CD4-positive, alpha-beta T cell (primary cell): ENCODE measurements at places on chromosomes 16 and 17.

DNA sequence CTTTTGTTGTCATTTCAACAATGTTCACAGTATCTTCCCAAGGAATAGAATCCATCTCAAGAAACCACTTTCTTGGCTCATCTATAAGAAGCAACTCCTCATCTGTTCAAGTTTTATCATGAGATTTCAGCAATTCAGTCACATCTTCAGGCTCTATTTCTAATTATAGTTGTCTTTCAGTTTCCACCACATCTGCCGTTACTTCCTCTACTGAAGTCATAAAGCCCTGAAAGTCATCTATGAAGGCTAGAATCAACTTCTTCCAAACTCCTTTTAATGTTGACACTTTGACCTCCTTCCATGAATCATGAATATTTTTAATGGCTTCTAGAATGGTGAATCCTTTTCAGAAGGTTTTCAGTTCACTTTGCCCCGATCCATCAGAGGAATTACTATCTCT is 102.1 kb downstream of the CDH13 start:
- DNase-seq, result no peak

- no peak for DNase-seq
Observed at GRCh38 chr17:17021194-17021863, 20.9 kb upstream of the MPRIP start.

- DNase-seq, result no peak
Observed at GRCh38 chr17:68352041-68352440, 60.7 kb downstream of the ARSG start.

GRCh38 chr17:46795379-46795952 is 23.0 kb downstream of the WNT3 start:
- no peak for DNase-seq

GRCh38 chr17:77724876-77725615 is 233.5 kb upstream of the TNRC6C start:
- DNase-seq, result no peak

DNA sequence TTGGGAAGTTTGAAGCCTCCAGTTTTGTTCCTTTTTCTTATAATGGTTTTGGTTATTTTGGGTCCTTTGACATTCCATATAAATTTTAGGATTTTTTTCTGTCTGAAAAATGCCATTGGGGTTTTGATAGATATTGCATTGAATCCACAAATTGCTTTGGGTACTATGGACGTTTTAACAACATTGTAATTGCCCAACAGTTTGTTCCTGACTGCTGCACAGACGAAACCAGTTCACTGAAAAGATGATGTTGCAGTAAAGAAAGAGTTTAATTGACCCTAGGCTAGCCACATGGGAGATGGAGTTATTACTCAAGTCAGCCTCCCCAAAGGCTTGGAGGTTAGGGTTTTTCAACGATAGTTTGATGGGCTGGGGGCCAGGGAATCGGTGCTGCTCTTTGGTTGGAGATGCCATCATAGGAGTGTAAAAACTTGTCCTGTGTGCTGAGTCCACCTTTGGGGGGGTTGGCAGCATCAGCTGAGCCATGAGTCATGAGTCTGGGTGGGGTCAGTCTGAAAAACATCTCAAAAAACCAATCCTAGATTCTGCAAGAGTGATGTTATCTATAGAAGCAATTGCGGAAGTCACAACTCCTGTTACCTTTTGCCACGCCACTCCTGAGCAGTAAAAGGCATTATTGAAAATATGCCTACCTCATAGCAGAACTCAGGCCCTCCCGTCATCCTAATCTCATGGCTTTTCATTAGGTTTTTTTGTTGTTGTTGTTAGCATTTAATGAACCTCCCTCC is 2.7 kb upstream of the PRSS41 start:
- DNase-seq, result no peak

GRCh38 chr16:11586856-11587642 is at the start of gene LITAF:
Gene LITAF (minus strand): TSS chr16:11586919. CDS start chr16:11556730, 30,189 bp downstream.
- peak; percentile 36 for DNase-seq

DNA sequence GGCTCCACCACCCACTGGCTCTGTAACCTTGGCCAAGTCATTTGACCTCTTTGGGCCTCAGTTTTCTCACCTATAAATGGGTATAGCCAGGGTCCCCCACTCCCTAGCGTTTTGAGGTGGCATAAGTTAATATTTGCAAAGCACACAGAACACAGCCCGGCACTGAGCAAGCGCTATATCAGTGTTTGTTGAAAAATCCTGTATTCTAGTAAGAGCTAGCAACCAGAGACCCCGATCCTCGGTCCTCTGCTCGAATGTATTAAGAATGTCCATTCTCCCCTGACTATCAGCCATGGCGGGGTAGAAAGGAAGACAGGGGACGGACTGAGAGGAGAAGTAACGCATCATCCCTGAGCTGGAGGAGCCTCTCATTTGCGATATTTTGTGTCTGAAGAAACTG is 131.2 kb downstream of the IRF8 start:
- DNase-seq, result no peak

- DNase-seq, result no peak
Observed at GRCh38 chr17:2844416-2844815, 48.2 kb downstream of the RAP1GAP2 start.

DNA sequence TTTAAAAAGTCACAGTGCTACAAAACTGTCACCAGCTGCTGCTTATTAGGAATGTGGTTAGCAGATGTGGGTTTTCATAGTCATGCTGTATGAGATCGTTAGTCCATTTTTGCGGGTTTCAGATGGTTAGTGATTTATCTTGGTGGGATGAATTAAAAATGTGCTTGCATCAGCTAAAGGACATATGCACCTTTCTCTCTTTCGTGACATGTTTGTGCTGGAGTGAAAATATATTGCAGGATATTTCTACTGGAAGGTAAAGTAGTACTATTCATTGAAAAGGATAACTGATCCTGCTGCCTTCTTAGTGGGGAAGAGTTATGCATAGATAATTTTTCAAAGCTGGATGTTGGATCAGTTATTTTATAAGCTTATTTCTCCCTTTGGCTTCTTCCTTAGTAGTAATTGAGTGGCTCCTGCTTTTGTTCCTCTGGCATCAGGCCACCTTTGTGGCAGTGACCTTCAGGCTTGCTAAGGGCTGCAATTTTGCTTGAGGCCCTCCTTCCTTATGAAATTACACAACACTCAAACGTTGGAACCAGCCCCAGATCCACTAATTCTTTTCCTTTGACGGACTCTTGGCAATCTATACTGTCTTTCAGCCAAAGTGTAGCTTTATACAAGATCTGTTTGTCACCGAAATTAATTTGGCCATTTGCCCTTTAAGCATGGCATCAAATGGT is 7.5 kb upstream of the SNTB2 start:
- DNase-seq, result no peak

DNA sequence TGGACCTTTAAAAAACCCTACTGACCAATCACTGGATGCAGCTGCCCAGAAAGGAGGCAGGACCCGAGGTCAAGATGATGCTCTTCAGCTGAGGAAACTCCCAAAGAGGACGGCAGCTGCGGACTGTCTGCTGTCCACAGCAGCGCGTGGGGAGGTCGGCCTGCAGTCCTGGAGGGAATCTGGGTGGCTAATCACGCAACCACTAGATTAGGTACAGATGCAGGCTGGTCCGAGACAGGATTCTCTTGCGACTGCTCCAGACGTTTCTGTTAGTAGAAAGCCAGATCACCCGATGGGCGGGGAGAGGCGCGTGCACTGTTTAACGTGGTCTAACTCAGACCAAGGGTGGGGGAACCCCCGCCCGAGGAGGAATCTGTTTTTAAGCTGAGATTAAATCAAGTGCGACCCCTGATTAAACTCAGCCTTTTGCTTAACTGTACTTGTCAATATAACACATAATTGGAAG is 8.8 kb downstream of the CTRB2 start:
- DNase-seq, result no peak

GRCh38 chr16:19696961-19697360 is 21.1 kb downstream of the KNOP1 start:
- DNase-seq, result no peak

DNA sequence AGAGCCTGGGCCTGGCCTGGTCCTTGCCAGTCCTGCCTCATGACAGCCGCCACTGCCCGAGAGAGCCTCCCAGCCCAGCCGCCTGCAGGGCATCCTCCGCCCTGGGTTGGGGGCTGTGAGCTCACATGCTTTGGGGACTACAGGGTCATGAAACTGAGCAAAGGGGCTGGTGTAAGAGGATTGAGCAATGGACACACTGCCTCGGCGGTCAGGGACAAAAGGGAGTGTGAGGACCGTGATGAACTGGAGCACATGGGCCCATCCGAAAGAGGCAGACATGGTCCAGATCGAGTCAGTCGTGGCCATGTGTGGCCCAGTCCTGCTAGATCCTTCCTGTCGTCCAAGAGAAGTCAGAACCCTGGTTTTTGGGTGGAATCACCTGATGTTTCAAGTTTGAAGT is 52.3 kb downstream of the GSG1L start:
- DNase-seq, result no peak

DNA sequence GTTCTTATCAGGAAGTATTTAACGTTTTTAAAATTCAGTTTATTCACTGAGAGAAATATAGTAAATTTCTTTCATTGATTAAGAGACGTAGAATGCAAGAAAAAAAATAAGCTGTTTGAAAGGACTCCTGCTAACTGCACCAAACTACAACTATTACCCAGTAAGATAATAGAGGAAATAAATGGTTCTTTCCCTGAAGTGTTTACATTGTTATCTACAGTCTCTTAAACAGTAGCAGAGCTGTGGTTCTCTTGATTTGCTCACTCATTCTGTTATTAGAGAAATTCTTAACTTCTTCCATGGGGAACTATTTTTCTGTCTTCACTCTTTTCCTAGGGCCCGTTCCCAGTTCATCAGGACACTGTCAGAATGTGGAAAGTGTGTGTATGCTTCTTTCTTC is 973.0 kb downstream of the KCNJ2 start:
- DNase-seq, result no peak

GRCh38 chr17:75843577-75844529 is at the start of gene UNC13D:
Gene UNC13D (minus strand): TSS chr17:75844404. CDS start chr17:75844337, 67 bp downstream.
- peak; percentile 59 for DNase-seq

GRCh38 chr17:36533935-36534839 is 481 bp downstream of the MYO19 start:
- DNase-seq, result peak; percentile 49

- no peak for DNase-seq
Observed at GRCh38 chr17:79960788-79961522, 74.7 kb downstream of the TBC1D16 start.

- no peak for DNase-seq
Observed at GRCh38 chr16:48537909-48538745, 71.9 kb downstream of the N4BP1 start.

DNA sequence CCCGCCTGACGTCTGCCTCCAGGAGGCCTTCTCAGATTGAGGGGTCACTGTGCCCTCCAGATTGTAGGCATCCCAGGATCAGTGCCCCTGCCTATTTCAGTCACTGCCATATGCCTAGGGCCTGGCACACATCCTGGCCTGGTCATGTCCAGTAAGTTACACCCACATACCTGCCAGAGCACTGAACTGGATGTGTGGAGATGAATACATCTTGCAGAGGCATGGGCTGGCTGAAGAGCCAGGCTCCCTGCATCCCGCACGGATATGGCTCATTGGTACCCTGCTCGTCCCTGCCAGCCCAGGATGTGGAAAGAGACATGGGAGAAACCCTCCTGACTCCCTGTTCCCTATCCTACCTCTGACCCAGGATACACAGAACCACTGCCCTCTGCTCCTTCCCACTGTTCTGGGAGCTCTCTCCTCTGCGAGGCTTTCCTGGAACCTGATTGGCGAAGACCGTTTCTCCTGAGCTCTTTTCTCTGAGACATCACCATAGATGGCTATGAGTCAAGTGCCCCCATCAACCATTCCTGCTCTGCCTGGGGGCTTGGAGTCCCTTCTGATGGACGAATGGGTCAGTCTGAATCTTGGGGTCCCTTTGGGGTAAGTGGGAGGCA is 40.0 kb upstream of the TAC4 start:
- no peak for DNase-seq

- DNase-seq, result no peak
Observed at GRCh38 chr17:32482568-32483320, 4.0 kb upstream of the CDK5R1 start.

DNA sequence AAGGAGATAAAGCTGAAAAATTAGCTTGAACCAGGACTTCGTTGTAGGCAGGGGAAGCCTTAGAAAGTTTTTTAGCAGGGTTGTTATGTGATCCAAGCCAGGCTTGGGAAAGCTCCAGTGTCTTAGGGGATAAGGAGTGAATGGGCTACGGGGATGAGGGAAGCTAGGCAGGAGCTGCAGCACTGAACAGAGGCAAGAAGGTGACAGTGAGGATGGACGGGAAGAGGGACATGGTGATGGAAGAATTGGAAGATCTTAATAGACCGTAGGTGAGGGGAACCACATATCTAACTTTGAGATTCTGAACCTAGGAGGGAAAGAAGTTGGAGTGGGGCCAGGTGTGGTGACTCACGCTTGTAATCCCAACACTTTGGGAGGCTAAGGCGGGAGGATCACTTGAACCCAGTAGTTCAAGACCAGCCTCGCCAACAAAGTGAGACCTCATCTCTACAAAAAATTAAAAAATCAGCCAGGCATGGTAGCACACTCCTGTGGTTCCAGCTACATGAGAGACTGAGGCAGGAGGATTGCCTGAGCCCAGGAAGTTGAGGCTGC is 3.2 kb downstream of the RHBDL3 start:
- no peak for DNase-seq

GRCh38 chr17:68431661-68432071 is 25.6 kb downstream of the WIPI1 start:
- DNase-seq, result peak; percentile 76

DNA sequence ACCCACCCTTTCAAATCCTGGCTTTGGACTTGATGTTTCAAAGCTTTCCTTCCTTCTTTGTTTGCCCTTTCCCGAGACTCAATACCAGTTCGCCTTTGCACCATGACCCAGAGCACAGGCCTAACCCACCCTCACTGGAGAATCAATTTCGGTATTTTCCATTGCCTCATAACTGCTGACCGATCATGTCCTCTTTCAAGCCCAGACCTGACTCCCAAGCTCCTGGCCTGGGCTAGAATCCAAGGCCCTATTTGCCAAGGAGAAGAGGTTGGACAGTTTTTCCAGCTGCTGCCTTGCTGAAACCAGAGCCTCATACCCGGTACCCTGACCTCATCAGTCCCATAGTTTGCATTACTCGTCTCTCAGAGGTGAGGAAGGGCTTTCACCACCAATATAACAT is 35.3 kb upstream of the HELZ start:
- DNase-seq, result no peak

- no peak for DNase-seq
Observed at GRCh38 chr16:59567496-59567895, 833.4 kb upstream of the GOT2 start.
